ENCODE measurements at places on chromosomes 7 and 10.
A peak's percentile ranks its signal among the peaks of the same experiment; 100 is the strongest.

GRCh38 chr10:101995451-101996063 is 60.4 kb downstream of the ARMH3 start:
- no peak for DNase-seq

DNA sequence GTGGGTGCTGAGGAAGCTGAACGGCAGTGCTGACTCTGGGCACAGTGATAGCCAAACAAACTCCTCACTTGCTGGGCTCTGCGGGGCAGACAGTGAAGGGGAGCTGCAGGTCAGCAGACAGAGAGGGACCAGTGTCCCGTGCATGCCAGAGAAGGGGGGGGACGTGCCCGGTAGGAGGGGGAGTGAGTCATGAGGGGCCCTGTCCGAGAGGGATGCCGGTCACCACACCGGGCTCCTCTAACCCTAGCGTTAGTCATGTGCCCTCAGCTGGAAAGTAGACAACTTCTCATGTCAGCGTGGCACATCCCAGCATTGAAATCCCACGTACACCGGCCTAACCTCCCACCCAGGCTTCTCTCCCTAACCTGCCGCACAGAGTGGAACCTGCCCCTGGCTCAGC is 117.1 kb upstream of the DPP6 start:
- no peak for DNase-seq

GRCh38 chr10:97333351-97333600 is 1.3 kb downstream of the FRAT2 start:
- no peak for DNase-seq

DNA sequence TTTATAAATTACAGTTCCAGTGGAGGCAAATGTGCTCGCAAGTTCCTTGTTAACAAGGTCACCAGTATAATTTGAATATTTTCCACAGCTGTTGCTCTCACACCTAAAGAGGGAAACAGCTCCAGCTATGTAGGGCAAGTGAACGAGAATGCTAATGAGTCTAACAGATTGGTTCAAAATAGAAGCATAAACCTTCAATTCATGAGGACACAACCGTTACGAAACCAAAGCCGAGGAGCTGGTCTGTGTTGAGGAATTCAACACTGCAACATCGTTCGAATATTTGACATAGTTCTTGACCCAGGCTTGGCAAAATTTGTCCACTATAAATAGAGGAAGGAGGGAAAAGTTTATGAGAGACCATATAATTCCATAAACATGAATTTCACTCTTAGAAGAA is 161.3 kb downstream of the KLF6 start:
- DNase-seq = no peak

DNA sequence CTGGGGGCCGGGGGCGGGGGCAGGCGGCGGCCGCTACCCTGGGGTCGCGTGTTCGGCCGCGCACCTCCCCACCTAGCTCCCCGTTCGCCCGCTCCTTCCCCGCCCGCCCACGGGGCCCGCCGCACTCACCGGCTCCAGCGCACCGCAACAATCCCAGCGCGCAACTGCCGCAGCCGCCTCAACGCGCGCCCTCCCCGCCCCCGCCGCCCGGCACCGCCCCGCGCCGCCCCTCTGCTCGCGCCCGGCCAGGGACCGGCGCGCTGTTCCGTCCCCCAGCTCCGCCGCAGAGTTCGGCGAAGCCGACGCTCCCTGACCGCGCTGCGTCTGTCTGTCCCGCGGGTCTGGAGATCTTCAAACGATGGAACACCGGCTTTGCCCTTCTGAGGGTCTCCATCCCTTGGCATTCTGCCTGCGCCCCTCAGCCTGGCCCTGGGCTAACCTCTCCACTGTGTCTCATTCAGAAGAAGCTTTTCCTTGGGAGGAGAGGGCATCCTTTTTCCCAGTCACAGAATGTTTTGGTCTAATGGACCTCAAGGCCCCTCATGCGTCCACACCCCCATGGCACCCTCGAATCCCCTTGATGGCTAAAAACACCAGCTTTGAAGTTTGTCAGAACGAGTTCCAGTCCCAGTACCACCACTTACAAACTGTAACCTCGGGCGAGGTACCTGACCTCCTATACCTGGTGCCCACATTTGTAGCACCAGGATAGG is at the start of gene NT5C2:
Gene NT5C2 (minus strand): TSS at position 166 of the 713 bp plus-strand sequence. CDS start 18,314 bp downstream, outside the sequence.
- DNase-seq = peak; percentile 57

Measured in stimulated activated CD8-positive, alpha-beta memory T cell treated with anti-CD3 and anti-CD28 coated beads, Interleukin-15, amount 100 ng/mL, for 4 hours (primary cell).